Activated T-cell treated with anti-CD3 and anti-CD28 coated beads, Interleukin-2, amount 50 U/mL, for 48 hours (primary cell): ENCODE measurements at places on chromosomes 13 and 19.
A peak's percentile ranks its signal among the peaks of the same experiment; 100 is the strongest.

- no peak for DNase-seq
Measured at GRCh38 chr19:15468675-15469512, 4.5 kb upstream of the RASAL3 start.

DNA sequence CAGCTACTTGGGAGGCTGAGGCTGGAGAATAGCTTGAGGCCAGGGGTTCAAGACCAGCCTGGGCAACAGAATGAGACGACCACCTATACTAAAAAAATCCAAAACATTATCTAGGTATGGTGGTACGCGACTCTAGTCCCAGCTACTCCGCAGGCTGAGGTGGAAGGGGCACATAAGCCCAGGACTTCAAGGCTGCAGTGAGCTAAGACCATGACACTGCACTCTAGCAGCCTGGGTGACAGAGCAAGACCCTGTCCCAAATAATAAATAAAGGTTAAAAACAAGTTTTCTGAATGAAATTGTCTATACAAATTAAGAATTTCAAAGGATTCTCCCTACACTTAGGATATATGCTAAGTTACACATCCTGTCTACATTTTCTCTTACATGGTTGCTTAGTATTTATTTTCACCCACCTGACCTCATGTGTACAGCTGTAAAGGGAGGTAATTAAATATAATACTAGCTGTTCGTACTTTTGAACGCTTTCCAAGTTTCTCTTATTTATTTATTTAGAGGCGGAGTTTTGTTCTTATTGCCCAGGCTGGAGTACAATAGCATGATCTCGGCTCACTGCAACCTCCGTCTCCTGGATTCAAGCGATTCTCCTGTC, 1.6 kb downstream of the SLC25A30 start:
- DNase-seq, result no peak

DNA sequence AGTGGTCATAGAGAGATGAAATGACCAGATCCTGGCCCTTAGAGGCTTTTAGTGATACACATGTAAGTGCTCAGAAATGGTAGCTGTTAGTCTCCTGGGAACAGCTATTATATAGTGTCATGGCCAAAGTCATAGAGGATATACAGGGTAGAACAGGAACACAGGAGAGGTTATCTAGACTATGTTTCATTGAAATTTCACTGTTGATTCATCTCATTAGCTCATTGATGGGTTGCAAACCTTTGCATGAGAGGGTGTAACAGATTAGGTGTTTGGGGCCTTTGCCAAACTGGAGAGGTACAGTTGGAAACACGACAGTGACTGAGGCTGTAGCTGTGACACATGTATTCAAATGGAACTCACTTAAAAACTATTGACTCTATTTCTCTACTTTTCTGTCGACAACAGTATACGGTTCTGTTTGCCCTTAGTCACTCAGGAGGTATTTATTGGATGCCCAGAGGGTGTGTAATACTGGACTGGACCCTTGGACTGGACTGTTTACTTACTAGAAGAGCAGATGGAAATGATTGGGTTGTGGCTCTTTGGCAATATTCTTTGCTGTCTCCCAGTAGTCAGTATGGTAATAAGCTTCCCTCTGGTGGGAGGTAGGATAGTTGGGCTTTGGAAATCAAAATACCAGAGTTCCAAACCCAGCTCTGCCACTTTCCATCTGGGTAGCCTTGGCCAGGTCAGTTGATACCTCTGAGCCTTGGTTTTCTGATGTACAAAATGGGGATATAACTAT, 29.8 kb downstream of the ARHGAP35 start:
- DNase-seq, result no peak

DNA sequence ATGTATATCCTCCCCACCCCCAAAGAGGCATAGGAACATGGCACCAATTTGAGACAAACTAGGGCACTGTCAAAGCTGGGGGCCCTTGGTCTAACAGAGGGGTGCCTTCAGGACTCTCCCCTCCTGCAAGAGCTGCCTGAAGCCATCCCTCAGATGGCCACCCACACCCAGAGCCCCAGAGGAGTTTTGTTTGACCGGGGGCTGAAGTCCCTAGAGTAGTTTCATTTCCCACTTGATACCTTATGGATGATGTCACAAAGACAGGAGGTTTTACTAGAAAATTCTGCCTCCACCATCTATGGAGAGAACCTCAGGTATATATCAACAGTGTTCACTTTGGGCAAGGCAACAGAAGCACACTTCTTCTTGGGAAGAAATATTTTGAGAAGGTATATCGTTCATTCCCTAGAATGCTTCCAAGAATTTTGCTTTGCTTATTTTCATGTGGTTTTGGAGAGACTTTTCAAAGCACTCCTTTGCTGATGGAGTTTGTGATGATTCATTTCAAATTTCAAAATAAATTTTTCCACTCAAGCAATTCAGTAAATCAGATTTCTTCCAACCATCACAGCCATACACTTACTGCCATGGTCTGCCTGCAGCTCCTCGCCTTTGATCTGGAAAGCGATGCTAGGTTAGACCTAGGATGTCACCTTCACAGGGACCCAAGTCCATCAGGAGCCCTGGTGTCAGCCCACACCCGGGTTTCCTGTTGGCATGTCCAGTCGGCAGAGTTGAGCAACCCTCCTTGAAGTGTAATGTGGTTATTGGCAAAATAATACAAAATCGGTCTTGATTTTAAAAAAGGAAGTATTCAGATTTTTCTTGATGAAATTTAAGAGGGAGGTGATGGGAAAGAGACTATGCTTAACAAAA, 207.0 kb downstream of the SHISA2 start:
- no peak for DNase-seq

GRCh38 chr13:36163286-36163685, 32.1 kb upstream of the DCLK1 start:
- DNase-seq, result no peak

- DNase-seq, result no peak
Measured at GRCh38 chr13:110911880-110912279, 3.0 kb downstream of the ANKRD10 start.

GRCh38 chr19:47253467-47253881, 2.9 kb upstream of the CCDC9 start:
- DNase-seq, result no peak

- DNase-seq, result peak; percentile 61
Measured at GRCh38 chr19:17424743-17425365, 5.0 kb downstream of the MVB12A start.

GRCh38 chr13:96991072-96991471, 3.2 kb downstream of the OXGR1 start:
- DNase-seq, result no peak

- no peak for DNase-seq
Measured at GRCh38 chr13:75873494-75873893, 237.4 kb downstream of the LMO7 start.

DNA sequence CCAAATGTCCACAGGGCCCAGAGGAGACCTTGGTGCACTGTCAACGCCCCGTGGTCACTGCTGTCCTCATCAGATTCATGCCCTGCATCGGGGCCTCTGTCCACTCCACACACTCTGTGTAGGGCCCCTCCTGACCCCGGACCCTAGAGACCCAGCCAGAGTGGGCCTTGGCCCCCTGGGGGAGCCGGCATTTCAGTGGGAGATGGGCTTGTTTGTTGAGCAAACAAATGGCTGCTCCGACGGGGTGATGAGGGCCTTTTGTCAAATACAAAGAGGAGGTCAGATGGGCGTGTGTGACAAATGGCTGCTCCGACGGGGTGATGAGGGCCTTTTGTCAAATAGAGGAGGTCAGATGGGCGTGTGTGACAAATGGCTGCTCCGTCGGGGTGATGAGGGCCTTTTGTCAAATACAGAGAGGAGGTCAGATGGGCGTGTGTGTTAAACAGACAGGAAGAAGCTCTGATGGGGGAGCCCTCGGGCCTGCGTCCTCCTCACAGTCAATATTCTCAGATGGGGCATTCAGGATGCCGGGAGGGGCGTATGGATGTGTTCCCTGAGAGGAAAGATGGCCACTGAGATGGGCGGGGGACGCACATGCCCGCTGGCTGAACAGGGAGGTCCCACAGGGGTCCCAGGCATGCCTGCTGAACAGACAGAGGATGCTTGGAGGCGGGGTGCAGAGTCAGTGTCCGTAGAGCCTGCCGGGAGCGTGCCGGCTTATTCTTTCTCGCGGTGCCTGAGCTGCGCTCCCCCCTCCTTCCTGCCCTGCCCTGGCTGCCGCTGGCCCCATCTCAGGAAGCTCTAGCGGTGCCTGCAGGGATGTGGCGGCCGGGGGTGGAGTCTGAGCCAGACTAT, 36.3 kb downstream of the SMIM24 start:
- no peak for DNase-seq

DNA sequence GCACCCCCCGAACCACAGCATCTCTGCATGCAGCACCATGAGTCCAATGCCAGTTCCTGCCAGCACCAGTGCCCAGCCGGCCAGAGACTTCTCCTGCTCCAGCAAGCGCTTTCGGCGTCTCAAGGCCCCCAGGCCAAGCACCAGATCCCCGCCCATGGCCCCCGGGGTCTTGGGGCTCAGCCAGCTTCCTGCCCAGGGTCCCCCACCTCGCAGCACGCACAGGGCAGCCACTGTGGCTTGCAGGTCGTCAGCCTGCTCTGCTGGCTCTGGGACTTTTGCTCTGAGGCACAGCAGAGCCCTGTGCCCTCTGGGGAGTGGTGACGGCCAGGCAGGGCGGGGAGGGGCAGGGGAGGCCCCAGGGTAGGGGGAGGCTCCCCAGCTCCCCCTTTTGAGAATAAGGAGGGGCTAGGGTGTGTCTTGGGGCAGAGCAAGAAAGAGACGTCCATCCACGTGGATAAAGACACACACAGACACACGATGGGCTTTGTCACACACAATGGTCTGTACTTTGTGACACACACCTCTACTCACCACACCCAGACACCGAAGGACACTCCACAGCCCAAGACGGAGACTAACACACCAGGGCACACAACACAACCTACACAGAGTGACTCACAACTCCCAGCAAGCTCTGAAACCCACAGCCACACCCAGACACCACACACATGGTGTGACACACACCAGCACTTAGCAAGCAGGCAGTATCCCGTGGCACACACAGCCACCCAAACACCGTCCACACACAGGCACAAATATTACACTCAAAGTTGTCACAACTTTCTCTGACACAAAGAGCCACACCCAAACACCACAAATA, at the start of gene KCNN4:
Gene KCNN4 (minus strand): TSS at position 268 of the 820 bp plus-strand sequence. CDS start 112 bp downstream, at position 156.
- peak; percentile 85 for DNase-seq

DNA sequence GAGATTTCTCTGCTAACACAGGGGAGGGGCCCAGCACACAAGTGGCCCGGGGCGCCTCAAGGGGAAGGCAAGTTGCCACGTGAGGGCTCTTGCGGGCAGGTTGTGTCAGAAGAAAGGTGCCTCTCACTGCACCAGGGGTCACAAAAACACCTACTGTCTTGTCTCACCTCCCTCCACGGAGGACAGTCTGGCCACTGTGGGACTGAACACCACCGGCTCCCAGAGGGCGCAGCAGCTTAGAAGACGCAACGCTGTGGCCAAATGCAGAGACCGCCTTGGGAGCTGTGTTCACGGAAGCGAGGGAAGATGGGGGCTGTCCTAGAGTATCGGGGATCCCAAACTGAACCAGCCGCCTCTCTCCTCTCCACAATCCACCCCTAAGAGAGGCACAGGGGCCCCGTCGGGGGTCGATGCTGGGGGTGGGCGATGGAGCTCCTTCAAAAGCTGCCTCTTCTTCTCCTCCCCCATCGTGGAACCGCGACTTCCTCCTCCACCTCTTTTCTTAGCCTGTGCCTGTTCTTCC, 177.5 kb downstream of the FOXO1 start:
- DNase-seq, result no peak

DNA sequence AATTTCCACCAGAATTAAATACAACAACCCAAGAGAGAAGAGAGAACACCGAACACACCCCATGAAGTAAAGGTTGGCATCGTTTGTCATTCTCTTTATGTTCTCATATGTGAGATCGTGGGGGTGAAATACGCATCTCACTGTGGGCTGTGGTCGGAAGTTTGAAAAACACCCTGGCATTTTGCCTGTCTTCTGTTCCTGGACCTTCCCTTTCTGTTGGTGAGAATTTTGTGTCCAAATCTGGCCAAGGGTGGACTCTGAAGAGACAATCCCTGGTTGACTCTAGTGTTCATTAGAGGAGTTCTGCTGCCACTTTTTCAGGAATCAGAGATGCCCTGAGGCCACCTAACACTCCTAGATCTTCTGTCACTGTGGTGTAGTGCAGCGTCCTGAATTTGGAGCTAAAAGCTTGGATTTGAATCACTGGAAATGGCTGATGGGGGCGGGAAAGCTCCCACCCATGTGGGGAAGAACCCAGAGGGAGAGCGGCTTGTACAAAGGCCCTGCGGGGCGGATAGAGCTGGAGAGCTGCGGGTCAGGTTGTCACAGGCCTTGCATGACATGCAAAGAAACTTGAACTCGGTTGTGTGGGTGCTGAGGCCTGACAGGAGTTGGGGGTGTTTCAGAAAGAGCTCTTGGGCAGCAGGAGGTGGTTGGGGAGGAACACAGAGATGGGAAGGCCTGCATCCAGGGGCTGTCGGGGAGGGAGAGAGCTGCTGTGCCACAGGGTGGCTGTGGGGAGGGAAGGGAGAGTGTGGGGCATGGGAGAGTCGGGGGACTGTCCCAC, 11.1 kb upstream of the SPATA13 start:
- DNase-seq, result no peak

- peak; percentile 25 for DNase-seq
Measured at GRCh38 chr13:31930901-31931522, 100.6 kb upstream of the FRY start.

DNA sequence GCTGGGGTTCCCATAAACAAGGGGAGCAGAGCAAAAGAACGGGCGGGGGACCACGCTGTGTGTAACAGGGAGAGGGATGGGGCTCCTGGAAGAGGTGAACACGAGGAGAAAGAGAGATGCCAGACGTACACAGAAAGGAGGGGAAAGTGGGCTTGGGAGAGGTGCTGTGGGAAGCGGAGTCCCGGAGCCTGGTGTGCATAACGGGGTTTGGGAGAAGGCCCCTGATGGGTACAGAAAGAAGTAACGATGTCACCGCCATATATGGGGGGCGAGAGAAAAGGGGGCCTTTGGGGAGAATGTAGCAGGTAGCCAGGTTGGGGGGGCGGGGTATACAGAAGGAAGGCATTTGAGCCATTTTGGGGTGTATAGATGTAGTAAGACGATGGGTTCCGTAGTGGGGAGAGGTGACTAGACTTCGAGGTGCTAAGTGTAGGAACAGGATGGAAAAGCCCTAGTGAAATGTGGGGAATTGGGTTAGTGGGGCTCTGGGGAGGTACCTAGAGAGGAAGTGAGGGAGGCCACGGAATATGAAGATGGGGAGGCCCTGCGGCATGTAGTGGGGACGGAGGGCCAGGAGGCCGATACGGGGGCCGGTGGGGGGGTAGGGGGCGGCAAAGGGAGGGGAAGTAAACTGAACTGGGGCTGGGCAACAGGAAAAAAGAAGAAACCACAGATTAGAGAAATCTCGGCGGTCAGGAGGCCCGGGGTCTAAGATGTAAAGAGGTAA, 787 bp downstream of the ZNF580 start:
- DNase-seq, result peak; percentile 58
